NCI-H510A treated with DMSO at 0.1 percent for 48 hours (cell line): ENCODE measurements at places on chromosomes 4 and X.

- DNase-seq: no peak
Observed at GRCh38 chrX:136742721-136743379, 37.9 kb downstream of the ARHGEF6 start.

GRCh38 chr4:164446516-164446915 is 307.4 kb upstream of the SMIM31 start:
- DNase-seq: no peak

GRCh38 chr4:3368334-3368733 is 73.4 kb upstream of the HGFAC start:
- no peak for DNase-seq

DNA sequence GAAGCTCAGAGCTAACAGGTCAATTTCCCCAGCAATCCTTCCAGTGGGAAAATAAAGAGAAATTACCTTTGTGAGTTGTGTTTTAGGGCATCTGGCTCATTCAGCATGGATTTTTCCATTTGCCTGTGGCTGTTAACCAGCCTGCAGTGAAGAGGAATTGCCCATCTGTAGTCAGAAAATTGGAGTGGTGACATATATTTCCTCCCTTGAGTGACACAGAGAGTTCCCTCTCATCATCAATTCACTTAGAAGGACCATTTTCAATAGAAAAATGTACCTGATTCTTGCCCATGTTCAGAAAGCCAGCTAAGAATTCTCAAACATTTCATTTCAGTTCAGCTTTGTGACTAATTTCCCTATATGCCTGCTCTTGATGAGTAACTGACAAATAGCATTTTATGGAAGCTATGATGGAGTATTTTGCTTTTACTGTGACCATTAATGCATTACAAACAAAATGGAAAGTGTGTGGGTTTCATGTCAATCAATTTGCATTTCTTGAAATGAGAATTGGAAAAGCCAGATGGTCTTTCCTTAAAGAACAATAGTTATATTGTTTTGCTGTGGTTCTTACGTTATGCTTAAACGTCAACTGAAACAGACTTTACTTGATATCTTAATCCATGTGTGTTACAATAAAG is 155.8 kb downstream of the NWD2 start:
- DNase-seq: no peak

DNA sequence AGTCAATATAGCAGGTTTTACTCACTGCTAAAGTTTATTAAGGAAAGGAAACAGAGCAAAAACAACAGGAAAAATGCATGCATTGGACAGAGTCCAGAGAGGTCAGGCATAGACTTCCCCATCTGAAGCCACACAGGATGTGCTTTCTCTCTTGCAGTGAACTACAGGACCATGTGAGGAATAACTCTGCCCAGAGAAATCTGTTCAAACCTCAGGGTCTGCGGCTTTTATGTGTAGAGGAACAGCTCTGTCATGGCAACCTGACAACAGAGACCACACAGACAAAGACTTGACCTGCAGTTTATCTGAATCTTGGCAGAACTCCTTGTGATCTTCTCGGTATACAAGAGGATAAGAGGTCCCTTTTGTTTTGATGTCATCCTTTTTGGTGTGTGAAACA is 46.3 kb upstream of the LONRF3 start:
- no peak for DNase-seq

DNA sequence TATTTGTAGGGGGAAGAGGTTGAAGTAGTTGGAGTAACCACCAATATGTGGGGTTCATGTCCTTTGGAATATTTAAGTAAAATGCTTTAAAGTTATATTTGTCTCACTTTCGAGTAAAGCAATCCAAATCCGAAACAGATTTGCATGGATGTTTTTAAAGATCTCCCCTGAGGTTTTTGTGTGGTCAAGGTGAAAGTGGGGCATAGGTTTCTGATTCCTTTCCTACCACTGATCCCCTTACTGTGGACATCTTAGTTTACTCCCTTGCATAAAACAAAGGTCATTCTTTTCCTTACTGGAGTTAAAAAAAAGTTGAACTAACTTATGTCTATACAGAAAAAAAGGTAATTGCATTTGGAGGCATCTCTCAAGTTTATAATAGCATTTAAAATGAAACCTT is 71.9 kb upstream of the PHOX2B start:
- DNase-seq: no peak

GRCh38 chrX:153474718-153475117 is 4.3 kb upstream of the HAUS7 start:
- no peak for DNase-seq

DNA sequence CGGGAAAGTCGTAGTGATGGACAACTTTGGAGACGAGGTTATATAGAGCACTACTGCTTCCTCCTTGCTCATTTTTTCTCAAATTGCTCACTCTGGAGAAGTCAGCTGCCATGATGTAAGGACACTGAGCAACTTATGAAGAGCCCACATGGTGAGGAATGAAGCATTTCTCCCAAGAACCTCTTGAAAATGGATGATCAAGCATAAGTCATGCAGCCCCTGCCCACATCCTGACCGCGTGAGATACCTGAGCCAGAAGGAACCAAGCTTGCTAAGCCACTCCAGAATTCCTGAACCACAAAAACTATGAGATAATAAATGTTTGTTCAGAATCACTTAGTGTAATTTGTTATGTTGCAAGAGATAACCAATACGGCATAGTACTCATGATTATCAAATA is 42.8 kb downstream of the PDE5A start:
- no peak for DNase-seq

- DNase-seq: no peak
Observed at GRCh38 chr4:121011780-121012340, 60.5 kb downstream of the NDNF start.

GRCh38 chr4:138235419-138235952 is 6.7 kb downstream of the SLC7A11 start:
- DNase-seq: no peak
